ENCODE measurements at places on chromosomes 7 and 10.

GRCh38 chr7:40162516-40162915, 27.7 kb downstream of the SUGCT start:
- DNase-seq = no peak

GRCh38 chr7:37927773-37928444, 7.5 kb downstream of the EPDR1 start:
- no peak for DNase-seq

DNA sequence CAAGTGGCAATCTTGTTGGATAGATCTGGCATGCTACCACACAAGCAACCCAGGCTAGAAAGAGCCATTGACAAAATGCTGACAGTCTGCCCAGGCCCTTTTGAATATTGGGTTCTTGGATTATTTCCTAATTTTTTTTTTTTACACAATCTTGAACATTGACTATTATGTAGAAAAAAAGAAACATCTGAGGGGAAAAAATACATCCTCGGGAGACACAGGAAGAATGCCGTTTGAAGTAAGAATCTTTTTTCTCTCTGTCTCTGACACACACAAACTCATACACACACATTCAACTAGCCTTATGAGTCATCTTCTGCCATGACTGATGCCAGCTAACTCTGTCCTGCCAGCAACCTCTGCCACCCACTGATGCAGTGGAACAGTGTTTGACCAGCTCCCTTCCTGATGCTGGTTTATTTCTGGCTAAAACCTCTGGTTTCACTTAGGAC, 47.2 kb downstream of the SORBS1 start:
- no peak for DNase-seq

DNA sequence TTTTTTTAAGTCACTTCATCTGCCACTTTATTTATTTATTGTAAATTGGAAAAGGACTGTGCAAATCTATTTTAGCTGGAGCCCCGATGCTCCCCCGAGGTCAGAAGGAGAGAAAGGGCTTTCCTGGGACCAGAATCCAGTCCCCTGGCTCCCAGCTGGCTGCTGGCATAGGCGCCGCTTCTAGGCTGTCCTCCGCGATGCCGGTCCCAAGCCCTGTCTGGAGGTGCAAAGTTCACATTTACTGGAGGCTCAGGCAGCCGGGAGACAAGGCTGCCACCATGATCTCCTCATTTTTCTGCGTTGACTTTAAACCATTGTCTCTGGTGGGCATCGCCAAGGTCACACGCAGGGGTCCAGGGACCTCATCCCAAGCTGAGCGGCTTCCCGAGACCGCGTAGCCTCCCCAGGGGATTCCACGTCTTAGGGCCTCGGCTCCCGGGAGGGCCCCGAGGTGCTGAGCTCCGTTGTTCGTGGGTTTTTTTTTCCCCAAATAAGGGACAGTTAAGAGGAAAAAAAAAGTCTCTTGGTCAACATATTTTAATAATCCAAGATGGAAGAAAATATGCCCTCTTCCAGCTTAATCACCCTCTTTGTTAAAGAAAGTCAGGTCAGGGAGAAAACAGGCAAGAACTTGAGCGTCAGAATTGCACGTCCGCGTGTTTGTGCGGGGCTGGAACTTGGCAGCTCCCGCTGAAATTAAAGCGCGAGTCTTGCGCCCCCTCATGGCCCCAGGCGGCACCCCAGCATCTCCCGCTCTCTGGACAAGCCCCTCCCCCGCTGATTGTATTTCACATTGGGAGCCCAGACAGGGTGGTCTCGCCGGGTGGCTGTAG, 11.9 kb downstream of the RGR start:
- peak; percentile 78 for DNase-seq

- DNase-seq = no peak
Observed at GRCh38 chr7:67019562-67020390, 23.1 kb downstream of the TYW1 start.

DNA sequence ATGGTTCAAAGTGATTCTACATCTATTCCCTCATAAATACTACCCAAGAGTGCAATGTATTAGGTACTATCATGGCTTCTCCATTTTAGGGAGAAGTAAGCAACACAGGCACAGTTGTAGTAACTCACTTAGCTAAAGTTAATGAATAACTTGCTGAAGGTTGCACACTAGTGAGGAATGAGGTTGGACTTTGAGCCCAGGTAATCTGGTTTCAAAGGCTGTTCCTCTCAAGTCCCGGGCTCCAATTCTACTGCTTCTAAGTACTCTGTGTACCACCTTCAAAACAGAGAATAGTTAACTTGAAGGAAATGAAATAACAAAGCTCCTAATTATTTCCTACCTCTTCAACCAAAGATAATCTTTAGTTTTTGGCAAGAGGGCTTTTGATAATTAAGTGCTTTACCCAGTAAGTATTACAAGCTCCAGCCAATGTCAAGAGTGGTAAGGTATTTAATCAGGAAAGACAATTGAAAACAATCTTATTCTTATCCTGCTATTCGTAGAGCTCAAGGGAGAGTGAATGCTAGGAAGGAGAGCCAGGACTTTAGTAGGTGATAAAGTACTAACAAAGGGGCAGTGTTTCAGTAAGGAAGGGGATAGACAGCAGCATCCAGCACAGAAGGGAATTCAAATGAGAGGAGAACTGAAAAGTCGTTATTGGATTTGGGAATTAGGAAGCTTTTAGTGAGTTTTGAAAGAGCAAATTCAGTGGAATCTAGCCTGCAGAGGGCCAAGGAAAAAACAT, 158.2 kb upstream of the PTPRZ1 start:
- DNase-seq = peak; percentile 46

DNA sequence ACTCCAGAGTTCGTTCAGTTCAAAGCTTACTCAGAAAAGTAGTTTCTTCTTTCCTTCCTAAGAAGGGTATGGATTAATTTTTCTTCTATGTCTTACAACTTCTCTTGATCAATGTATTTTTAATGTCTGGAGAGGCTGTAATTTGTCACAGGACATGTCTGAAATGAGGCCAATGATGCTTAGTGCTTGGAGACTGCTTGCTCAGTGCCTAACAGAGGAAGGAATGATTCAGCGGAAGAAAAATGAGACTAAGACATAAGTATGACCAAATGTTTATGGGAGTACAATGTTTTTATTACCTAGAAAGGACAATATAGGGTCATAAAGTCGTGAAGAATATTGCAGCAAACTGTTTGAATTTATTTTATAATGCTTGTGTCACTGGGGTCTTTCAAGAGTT, 43.3 kb downstream of the GPR37 start:
- DNase-seq = no peak

- DNase-seq = no peak
Observed at GRCh38 chr10:16436367-16436757, 448 bp upstream of the PTER start.

DNA sequence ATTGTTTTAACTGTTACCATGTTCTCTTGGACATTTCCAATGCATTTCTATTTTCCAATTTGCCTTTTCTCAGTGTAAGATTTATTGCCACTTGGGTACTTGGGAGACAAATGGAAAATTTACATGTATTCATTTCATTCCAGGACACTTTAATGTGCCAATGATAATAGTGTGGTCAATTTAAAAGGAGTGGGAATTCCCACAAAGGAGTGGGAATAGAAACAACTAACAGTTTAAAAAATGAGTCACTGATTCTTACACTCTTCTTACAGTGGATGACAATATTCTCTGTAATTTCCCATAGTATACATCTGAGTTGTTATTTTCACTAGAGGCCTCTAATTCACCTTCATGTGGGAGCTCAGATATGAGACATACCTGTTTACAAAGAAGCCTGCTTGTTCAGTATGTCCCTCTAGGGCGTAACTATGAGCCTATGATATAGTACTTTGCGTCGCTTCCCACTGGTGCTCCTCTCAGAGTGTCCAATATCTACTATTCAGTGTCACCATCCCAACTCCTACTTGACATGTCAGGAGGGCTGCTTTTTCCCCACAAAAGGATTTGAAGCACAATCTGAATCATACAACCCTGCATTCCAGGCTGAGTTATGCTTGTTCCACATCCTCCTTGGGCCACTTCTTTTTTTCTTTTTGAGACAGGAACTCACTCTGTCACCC, 301.3 kb downstream of the PHTF2 start:
- no peak for DNase-seq

GRCh38 chr10:88989824-88990383, 694 bp upstream of the FAS start:
- no peak for DNase-seq

GRCh38 chr10:100934084-100934659, 21.4 kb downstream of the SLF2 start:
- peak; percentile 12 for DNase-seq

GRCh38 chr7:85719981-85720953, 533.4 kb upstream of the SEMA3D start:
- no peak for DNase-seq

DNA sequence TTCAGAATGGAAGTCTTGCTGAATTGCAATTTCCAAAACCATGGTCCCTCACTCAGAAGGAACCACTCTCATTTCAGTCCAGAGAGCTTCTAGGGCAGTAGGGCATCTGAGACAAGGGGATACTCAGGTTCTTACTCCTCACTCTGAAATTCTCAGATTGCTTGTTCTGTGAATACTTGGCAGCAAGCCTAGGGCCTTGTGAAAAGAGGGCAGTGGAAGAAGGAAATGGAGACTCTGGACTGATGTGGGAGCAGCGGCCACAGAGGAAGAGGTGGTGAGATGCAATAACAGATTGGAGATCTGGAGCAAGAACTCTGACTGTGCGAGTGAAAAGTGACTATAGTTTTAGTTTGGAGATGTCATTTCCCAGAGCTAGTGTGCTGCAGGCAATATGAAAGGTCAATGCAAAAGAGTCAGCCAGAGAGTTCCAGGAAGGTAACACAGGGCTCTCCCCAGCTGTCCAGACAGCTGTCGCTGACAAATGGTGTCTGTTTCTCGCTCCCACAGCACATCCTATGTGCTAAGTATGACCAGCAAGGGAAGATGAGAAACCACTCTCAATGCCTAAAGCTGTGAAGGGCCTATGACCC, 291.6 kb upstream of the KIAA1217 start:
- DNase-seq = no peak

DNA sequence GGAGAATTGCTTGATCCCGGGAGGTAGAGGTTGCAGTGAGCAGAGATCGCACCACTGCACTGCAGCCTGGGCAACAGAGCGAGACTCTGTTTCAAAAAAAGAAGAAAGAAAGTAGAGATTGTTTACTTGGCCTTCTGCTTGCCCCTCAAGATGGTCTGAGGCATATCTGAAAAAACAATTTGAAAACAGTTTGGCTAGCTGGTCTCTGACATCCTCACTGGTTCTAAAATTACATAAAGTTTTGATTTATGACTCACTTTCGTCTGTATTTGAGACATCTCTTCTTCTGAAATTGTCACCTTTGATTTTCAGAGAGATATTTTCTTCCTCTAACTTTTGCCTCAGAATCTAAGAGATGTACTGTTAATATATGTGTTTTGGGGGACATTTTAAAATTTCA, 49.6 kb upstream of the HELLS start:
- no peak for DNase-seq

DNA sequence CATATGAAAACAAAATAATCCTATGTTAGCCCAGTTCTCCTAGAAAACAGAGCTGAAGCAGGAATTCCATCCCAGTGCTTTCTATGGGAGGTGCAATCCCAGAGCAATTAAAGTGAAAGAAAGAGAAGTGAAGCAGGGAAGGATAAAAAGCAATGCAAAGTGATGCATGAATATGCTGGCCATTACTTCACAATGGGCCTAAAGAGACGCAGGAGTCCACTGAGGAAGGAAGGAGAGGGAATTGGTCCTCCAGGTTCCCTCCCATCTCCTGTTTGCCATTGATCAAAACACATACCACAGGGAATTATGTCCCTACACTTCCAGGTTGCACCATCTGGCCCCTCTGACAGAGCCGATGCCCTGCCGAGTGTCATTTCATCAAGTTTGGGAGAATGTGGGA, 392.2 kb upstream of the NFE2L3 start:
- DNase-seq = peak; percentile 13

- DNase-seq = no peak
Observed at GRCh38 chr7:112880818-112881418, 90.7 kb upstream of the TMEM168 start.

- DNase-seq = no peak
Observed at GRCh38 chr7:151003572-151003971, 12.8 kb downstream of the NOS3 start.

- no peak for DNase-seq
Observed at GRCh38 chr10:78542141-78542489, 508.5 kb downstream of the RPS24 start.

DNA sequence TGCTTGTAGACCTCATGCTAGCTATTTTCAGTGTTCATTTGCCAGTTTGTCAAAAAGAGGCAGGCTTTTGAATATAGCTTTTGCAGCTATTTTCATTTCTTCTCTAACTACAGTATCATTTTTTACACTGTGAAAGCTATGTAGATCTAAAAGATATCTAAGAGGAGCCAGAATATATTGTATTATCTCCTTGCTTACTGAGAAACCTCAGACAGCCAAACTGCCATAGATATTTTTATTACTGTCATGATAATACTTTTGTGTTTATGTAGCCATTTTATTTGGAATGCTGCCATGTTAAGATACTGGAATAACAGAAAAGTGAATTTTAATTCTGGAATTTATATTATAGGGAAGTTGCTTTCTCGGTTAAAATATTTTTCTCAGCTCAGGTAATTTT, 37.2 kb downstream of the ANKIB1 start:
- no peak for DNase-seq

DNA sequence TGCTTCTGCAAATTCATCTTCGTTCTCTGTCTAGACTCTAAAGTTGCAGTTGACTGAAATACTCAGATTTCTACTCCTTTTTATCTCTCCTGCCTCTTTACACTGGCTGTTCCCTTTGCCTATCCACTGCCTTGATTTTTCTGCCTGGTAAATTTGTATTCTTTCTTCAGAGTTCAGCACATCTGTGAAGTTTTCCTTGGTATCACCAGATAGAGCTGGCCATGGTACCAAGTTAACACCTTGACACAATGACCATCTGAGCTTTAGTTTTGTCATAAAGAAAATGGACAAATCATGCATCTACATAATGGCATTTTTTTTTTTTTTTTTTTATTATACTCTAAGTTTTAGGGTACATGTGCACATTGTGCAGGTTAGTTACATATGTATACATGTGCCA, 143.0 kb downstream of the PPP1R3A start:
- no peak for DNase-seq

DNA sequence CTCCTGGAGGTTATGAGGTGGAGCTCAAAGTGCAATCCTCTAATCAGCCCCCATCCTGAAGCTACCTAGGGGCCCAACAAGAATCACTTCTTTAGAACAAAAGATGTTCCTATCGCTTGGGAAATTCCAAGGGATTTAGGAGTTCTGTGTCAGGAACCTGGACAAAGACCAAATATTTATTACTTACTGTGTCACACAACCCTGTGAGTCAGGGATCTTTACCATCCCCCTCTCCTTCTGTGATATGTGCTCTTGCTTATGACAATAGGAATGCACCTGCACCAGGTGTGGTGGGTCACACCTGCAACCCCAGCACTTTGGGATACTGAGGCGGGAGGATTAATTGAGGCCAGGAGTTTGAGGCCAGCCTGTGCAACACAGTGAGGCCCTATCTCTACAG, 485.8 kb downstream of the PLXDC2 start:
- no peak for DNase-seq
